ENCODE measurements at places on chromosomes 5 and 9.

GRCh38 chr5:104564530-104564929 is 1001.9 kb upstream of the NUDT12 start:
- no peak for DNase-seq

- DNase-seq = no peak
Measured at GRCh38 chr5:168819004-168819621, 239.9 kb upstream of the PANK3 start.

- no peak for DNase-seq
Measured at GRCh38 chr9:105500108-105500766, 52.4 kb downstream of the FSD1L start.

DNA sequence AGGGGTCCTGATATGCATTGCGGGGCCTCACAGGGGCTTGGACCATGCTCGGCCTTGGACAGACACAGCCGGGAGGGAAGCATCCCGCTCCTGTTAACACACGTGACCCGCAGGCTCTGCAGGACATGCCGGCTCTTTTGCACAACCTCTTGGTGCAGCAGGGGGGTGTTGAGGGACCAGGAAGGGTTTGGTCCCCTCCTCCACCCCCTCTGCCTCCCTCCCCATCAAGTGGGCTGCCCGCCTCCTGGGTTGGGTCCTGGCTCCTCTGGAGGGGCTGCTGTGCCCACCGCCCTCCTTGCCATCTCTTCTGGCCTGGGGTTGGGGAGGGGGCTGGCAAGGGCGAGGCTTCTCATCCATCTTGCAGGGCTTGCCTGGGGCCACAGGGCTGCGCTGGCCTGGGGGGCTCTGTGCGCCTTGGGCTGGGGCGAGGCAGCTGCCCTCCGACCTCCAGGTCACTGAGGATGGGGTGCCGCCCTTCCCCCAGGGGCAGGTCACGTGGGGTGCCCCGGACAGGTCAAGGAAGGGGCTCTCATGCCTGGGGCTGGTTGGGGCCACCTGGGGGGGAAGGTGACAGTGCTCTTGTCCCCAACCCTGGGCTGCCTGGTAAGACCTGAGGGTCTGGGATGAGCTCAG is 16.8 kb upstream of the SLC9A3 start:
- no peak for DNase-seq

DNA sequence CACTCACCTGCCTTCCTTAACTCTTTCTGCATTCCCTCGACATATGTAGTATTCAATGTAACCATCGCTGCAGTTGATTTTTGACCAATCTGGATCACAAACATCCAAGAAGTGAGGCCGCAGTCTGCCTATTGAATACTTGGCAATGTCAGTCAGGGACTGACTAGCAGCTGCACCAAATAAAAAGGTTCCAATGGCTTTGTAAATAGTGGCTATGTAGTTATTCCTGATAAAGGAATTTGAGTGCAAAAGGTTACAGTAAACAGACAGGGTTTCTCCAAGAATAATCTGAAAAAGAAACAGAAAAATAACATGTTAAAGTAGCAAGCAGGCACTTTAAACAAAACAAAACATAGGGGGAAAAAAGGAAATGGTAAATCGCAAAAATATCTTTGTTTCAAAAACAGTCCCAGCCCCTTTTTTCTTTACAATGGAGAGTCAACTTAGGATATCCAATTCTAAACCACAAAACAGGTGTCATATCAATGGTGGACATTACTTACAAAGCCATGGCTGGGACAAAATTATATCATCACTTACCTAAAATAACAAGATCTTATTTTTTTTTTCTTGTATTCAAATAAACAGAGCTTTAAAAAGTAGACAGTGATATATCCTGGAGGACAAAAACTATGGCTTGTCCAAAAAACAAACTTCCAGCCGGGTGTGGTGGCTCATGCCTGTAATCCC is 66.8 kb downstream of the PLPP1 start:
- DNase-seq = no peak

DNA sequence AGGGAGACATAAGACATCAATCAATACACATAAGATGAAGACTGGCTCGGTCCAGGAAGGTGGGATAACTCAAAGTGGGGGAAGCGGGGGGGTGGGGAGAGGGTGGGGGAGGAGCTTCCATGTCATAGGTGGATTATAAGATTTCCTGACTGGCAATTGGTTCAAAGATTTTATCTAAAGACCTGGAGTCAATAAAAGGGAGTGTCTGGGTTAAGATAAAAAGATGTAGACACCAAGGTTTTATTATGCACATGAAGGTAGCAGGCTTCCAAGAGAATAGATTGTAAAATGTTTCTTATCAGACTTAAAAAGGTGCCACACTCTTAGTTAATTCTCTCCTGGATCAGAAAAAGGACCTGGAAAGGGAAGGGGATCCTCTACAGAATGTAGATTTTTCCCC is 25.6 kb upstream of the OTULINL start:
- DNase-seq = no peak

DNA sequence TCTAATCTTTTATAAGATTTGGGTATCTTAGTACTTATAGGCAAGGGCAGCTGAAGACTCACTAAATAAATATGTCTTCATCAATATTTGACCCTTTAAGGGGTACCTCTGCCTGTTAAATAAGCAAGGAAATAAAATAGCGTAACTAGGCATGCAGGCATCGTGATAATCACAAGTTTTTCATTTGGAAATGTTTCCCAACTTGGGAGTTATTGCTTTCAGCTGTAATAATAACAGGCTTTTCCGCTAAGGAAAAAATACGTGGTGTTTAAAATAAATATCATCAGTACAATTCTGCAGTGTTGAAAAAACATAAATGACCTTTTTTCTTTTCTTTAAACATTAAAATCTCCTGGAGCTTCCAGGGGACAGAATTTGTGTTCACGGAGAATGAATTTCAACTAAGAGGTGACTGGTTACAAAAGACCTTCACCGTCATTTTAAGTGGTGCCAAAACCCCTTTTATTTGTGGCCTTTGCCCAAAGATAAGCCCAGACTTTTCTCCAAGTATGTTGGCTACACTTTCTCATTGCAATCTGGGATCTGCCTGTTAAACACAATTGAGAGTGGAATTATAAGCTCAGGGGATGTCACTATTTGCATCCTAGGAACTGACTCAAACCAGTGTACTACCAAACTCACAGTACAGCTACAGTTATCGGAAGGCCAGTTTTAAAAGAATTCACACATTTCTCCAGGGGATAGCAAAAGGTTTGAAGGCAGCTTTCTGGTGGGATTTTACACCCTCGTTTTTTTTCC is 218.6 kb downstream of the FBXL7 start:
- DNase-seq = no peak

GRCh38 chr9:69179037-69179436 is 5.0 kb downstream of the TJP2 start:
- DNase-seq = no peak

DNA sequence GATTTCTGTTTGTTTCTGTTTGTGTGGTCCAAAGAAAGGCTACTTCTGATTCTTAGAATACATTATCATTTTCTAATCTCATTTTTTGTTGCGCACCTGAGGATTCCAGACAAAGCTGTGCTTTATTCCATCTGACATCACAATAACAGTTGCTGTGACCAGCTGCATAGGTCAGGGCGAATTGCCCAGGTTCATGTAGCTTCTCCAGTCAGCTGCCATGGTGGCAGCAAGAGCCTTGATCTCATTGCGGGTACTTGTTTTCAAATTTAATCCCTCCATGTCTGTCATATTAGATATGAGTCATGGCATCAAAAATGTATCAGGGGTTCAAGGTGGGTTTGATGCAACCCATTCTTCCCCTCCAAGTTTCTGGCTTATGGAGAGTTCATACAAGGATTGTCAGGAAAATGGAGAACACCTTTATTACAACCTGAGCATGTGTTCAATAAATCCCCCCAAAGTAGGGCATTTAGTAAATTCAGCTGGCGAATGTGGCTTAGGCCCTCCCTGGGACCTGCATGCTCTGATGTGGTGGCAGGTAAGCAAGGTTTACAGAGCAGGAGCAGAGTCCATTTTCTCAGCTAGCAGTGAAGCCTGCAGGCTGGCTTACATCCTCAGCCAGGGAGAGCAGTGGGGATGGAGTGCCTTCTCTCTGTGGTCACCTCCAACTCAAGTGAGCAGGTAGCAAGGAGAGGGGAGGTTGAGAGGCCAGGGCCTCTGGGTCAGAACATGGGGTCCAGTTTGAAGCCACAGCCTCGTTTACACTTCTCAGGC is 13.9 kb downstream of the CAVIN4 start:
- no peak for DNase-seq

- no peak for DNase-seq
Measured at GRCh38 chr9:87862536-87863268, 20.0 kb upstream of the SPATA31E1 start.

- DNase-seq = no peak
Measured at GRCh38 chr5:135154197-135154596, 120.2 kb upstream of the PITX1 start.

DNA sequence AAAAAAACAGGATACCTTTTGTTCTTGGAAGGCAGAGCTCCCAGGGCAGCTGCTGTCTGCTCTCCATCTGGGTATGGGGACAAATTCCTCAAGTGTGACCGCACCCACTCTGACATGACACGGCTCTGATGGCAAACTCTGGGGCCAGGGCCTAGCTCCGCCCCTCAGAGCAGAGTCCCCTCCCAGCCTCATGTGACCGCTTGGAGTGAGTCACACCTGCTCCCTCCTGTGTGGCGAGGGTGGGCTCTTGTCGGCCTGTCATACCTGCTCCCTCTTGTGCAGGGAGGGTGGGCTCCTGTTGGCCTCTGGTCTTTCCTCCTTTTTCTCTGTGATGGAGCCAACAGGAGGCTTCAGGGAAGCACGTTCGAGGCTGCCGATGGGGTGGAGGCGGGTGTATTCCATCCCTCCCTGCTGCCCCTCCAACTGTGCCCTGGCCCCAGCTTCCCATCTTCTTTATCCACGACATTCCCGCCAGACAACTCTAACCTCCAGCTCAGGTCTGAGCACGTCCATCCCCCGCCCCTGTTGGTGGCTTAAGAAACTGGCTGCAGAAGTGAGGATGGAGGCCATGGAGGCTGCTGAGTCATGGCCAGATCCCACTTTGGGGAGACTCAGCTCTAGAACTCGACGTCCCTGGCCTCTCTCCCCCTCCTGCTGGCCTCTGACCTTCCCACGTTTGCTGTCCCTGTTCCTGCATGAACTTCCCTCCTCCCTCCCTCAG is 65.3 kb downstream of the OLFM1 start:
- no peak for DNase-seq

DNA sequence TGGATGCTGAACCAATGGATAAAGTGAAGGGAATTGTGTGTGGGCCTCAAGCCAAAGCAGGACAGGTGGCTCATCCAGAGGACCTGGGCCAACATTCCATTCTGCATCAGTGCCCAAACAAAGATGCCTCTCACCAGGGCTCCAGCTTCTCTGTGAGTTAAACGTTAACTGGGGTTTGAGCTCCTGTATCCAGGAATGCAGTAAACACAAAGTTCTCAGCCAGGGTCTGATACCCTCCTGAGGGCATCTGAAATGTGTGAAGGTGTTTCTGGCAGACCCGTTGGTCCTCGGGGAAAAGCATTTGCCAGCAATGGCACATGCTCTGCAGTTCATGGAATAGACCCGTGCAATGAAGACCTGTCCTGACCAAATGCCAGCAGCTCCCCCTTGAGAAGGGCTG is 33.9 kb upstream of the AOPEP start:
- DNase-seq = no peak

- no peak for DNase-seq
Measured at GRCh38 chr5:53971551-53971950, 338.8 kb downstream of the ARL15 start.

GRCh38 chr5:157365732-157366131 is 94.3 kb upstream of the NIPAL4 start:
- DNase-seq = no peak

GRCh38 chr5:51411921-51412325 is 28.7 kb downstream of the ISL1 start:
- DNase-seq = no peak

GRCh38 chr5:87081511-87082372 is 185.9 kb upstream of the RASA1 start:
- no peak for DNase-seq

GRCh38 chr5:475704-476101 is 32.7 kb downstream of the EXOC3 start:
- no peak for DNase-seq

DNA sequence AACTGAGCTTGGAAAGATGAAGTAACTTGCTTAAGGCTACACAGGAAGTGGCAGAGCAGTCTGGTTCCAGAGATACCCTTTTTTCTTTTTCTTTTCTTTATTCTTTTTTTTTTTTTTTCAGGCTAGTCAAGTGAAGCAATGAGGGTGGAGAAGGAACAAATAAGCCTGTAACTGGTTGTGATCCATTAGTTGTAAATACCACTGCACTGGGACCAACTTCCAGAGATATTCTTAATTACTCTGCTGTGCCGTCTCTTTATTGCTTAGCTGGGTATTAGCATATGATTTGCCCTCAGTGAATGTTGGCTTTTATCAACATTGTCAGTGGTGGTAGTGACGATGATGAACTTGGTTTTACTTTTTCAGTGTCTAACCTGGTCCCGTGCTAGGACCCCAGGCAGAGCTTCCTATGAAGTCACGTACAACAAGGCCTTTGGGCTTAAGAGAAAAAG is 26.7 kb downstream of the LNPEP start:
- no peak for DNase-seq

DNA sequence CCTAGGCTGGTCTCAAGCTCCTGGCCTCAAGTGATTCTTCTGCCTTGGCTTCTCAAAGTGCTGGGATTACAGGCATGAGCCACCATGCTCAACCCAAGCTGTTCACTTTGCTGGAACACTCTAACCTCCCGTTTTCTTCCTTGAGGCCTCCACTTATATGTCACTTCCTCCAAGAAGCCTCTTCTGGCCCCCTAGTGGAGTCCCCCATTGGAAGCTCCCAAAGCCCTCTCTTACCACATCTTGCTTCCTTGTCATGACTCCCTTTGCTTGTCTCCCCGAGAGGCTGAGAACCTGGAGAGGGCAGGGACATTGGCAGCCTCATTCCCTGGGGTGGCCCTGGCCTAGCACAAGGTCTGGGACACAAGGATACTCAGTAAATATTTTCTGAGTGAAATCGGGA is 80.8 kb downstream of the PDE6A start:
- DNase-seq = no peak

- DNase-seq = no peak
Measured at GRCh38 chr9:134604834-134605233, 36.8 kb upstream of the COL5A1 start.

GRCh38 chr5:134874831-134875655 is 872 bp downstream of the TXNDC15 start:
- no peak for DNase-seq

DNA sequence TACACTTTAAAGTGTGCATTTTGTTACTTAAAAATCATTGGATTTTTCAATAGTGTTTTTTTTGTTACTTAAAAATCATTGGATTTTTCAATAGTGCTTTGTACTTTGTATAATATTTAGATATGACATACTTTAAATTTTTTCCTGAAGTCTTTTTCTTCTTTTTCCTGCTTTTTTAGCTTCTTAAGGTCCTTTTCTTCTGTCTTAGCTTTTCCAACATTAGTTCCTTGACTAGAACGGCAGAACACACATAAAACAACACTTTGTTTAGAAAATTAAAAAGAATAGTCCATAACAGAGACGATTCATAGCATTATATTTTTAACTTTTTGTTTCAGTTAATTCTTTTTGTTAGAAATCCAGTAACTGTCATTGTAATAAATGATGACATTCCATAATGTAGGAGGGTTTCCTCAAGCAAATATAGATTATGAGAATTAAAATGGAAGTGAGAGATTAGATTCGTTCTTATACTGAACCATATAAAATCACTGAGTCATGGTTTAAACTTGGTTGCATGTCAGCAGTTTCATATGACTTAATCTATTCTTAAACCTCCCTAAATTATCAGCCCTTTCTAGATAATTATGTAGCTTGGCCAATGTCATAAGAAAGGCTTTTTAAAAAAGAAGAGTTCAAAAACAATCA is 45.3 kb upstream of the RICTOR start:
- no peak for DNase-seq

- no peak for DNase-seq
Measured at GRCh38 chr9:13166996-13167395, 112.5 kb downstream of the MPDZ start.
